T1000 (cell line): ENCODE measurements at places on chromosomes 4 and X.

- no peak for DNase-seq
Measured at GRCh38 chr4:38328989-38329729, 334.8 kb upstream of the KLF3 start.

- no peak for DNase-seq
Measured at GRCh38 chr4:38141808-38142500, 181.8 kb downstream of the PTTG2 start.

- DNase-seq = no peak
Measured at GRCh38 chr4:74545448-74545847, 100.5 kb downstream of the AREG start.

DNA sequence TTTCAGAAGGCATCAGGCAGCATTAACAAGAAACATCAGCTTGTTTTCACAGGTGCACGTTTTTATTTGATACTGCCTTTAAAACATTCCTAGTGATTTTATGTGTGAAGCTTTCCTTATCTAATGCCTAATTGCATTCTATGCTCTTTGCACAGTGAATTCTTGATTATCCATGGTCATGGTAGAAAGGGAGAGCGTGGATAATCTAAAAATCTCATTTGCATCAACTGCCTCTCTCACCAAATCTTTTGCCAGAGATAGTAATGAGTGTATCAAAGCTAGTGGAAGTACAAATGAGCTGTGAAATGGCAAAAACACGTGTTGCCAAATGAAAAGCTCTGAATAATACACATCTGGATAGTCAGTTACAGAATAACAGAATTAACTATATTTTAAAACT is 170.5 kb downstream of the NAA11 start:
- DNase-seq = no peak

GRCh38 chr4:182741914-182742313 is 175.3 kb downstream of the DCTD start:
- no peak for DNase-seq

- DNase-seq = peak; percentile 2
Measured at GRCh38 chrX:13487731-13488505, 81.5 kb upstream of the EGFL6 start.

- DNase-seq = no peak
Measured at GRCh38 chrX:84336646-84337045, 148.6 kb upstream of the RPS6KA6 start.

- DNase-seq = no peak
Measured at GRCh38 chr4:25129917-25130316, 30.3 kb downstream of the SEPSECS start.

DNA sequence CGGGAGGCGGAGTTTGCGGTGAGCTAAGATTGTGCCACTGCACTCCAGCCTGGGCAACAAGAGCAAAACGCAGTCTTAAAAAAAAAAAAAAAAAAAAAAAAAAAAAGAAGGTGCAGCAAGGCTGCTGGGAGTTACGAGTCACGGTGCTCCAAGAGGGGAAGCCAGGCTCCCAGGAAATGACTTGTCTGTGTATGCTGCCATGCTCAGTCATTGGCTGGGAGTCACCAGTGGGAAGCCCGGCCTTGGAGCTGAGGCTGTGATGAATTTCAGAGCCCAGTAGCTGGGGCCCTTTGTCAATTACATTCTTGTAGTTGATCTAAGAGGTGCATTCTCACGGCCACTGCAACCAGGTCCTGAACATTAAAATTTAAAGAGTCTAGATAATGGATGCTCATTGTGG is 1105.1 kb upstream of the TENM3 start:
- no peak for DNase-seq

- DNase-seq = no peak
Measured at GRCh38 chrX:19747652-19748610, 139.5 kb downstream of the SH3KBP1 start.

- no peak for DNase-seq
Measured at GRCh38 chr4:22556495-22556894, 40.6 kb upstream of the ADGRA3 start.

- DNase-seq = no peak
Measured at GRCh38 chrX:19920945-19921344, 33.5 kb upstream of the SH3KBP1 start.

DNA sequence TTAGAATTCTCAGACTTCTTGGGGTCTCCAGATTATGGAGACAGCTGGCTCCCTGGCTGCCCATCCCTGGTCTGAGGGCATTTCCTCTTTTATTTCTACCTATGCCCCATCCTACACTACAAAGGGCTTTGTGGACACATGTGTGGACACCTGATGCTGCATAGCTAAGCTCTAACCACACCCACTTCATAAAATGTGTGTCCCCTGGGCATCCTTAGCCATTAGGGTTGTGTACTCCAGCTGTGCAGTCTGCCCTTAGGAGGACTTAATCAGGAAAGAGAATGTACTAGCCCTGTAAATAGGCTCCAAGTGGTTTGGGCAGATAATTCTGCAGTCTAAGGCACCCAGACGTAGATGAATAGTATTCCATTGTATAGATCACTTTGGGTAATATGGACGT is 47.0 kb downstream of the COQ2 start:
- DNase-seq = no peak

DNA sequence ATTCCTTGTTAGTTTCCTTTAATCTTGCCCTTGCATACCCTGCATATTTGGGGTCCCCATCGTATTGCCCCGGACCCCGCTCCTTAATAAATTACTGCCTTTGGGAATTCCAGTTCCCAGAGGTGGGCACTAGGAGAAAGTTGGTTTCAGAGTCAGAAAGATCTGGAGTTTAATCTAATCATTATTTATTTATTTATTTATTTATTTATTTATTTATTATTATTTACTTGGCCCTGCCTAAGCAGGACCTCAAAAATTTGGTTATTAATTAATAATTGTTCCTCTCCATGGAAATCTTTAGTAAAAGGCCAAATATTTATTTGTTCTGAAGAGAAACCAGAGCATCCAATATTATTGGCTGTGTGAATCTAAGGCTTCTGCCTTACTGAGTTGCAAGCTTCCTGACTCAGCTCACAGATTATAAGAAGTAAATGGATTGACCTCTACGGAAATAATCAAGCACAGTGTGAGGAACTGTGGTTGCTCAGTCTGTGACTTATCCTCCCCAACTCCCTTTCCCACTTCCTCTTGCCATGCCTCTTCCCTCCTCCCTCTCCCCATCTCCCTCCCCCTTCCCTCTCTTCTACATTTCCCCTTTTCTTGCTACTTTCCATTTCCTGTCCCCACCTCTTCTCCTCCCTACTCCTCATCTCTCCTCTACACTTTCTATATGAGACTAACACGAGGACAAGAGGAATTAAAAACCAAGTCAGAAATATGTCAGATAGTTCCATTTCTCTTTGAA is 61.5 kb upstream of the AP1S2 start:
- DNase-seq = no peak

GRCh38 chr4:181685911-181686310 is 557.3 kb upstream of the TENM3 start:
- no peak for DNase-seq

GRCh38 chrX:107675365-107675654 is 47.0 kb downstream of the PRPS1 start:
- DNase-seq = no peak

DNA sequence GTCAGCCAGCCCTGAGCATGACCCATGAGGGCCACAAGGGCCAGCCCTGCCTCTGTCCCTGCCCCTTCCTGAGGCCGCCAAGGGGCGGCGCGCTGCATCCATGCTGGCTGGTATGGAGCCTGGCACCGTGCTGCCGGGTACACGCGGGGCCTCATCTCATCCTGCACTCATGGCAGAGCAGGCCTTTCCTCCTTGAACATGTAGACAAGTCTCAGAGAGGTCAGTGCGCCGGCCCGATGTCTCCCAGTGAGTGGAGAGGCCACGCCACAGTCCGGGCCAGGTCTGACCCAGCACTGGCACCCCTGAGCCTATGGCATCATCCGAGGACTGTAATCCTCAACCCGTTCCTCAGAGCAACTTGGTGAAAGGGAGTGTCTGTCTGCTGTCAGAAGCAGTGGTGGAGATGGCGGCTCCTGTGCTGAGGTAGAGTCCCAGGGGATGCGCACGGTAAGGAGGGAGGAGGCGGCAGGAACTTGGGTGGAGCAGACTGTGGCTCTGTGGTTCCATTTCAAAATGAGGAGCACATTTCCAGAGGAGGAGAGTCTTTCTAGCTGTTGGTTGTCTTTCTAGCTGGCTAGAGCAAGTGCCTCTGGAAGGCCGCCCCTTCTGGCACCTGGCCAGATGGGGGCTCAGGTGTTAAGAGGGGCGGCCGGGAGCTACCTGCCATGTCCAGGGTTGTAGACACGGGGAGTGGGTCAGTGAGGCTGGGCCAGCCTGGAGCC is 32.8 kb downstream of the TRMT44 start:
- no peak for DNase-seq

GRCh38 chrX:144275843-144276242 is 392.0 kb downstream of the UBE2NL start:
- no peak for DNase-seq

DNA sequence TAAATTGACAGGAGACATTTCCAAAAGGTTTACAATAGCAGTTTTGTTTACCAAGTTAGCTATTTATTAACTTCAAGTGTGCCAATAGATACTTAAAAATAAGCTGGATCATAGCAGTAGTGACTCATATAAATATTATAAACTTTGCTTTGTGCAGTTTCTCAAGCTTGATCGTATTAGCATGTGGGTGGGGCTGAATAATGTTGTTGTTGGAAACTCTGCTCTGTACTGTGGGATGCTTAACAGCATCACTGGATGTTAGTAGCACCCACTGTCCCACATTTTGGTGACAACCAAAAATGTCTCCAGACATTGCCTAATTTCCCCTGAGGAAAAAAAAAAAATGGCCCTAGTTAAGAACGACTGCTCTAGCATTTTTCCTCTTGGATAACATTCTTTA is 855.2 kb upstream of the ADGRL3 start:
- no peak for DNase-seq

- DNase-seq = no peak
Measured at GRCh38 chrX:109966246-109966645, 36.7 kb upstream of the TMEM164 start.

DNA sequence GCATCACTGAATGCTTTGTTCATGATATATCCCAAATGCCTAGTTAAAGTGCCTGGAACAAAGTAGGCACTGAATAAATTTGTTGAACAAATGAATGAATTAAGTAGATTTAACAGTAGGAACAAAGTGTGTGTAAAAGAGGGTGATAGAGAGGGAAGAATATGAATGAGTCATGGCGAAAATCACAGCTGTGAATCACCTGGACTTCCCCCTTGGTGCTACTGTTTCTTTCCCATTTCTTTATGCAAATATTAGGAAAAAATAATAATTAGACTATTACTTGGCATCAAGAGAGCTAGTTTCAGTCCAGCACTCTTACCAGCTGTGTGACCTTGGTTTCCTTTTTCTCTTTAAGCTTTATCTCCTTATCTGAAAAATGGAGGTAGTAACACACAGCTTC is 9.2 kb downstream of the SPIN3 start:
- DNase-seq = no peak

- no peak for DNase-seq
Measured at GRCh38 chr4:130640592-130640991, 1544.6 kb downstream of the C4orf33 start.

DNA sequence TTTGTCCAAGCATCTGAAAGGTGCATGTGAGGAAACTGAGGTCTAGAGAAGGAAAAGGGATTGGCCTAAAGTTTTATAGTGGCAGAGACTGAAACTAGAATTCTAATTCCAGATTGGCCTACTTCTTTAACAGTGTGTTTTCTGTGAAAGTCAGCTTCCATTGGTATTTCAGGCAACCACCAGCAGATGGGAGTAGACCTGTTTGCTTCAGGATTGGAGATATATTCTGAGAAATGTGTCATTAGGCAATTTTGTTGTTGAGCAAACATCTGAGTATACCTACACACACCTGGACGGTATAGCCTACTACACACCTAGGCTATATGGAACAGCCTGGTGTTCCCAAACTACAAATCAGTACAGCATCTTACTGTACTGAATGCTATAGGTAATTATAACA is 207.3 kb upstream of the RADX start:
- DNase-seq = no peak

GRCh38 chr4:2259541-2260343 is 2.2 kb downstream of the MXD4 start:
- DNase-seq = no peak

- DNase-seq = no peak
Measured at GRCh38 chr4:87377816-87378215, 13.2 kb downstream of the HSD17B11 start.

- no peak for DNase-seq
Measured at GRCh38 chr4:142350871-142351270, 495.2 kb downstream of the INPP4B start.

DNA sequence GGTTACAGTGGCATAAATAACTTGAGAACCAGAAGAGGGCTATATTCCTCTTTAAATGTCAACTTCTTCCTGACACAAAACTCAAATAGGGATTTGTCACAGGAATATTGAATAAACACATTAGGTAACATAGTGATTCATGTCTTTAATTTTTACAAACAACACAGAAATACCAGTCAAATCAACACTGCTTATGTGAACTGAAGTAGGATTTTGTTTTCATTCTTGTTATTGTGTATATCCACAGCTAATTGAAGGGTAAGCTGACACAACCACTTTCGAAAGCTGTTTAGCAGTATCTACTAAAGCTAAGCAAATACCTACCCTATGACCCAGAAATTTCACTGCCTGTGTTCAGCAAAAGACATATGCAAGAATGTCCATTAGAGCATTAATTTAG is 120.4 kb upstream of the EOLA2 start:
- DNase-seq = no peak
